Stimulated activated CD4-positive, alpha-beta T cell treated with anti-CD3 and anti-CD28 coated beads, Interleukin-1b, Interleukin-23, amount 100 ng/mL, for 1 hour (primary cell): ENCODE measurements at places on chromosomes 3 and 15.

DNA sequence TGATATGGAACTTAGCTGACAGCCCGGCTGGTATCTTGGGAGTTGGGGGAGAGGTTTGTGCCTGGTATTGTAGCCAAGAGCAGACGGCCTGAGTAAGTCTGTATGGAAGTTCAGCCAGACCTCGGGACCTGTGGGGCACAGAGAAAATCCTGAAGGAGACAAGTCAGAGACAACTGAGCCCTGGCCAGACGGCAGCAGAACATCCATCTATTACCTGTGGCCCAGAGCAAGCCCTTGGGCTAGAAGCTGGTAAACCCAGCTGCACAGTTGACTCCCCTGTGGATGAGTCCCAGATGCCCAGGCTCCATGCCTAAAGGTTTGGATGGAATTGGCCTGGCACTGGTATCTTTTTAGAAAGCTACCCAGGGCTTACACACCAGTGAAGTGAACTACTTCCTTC lies 70.4 kb upstream of the DLG1 start:
- DNase-seq, result no peak

DNA sequence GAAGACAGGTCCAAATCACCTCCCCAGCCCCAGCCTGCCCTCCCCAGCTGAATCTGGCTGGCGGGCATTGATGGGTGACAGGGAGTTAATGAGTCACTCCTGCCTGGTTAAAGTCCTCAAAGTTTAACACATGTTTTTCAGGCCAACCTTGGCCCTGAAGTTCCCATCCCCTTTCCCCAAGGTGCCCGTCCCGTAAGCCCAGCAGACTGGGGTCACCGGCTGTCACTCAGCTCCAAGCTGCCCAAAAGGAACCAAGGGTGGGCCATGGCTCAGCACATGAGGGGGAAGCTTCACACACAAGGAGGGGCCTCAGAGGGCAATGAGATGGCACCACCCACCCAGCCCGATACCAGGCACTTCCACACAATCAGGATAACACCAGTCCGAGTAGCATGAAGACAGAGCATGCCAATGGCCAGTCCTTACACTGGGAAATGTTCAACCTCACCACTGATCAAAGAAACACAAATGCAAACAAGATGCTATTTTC lies 10.2 kb upstream of the KLF15 start:
- no peak for DNase-seq

DNA sequence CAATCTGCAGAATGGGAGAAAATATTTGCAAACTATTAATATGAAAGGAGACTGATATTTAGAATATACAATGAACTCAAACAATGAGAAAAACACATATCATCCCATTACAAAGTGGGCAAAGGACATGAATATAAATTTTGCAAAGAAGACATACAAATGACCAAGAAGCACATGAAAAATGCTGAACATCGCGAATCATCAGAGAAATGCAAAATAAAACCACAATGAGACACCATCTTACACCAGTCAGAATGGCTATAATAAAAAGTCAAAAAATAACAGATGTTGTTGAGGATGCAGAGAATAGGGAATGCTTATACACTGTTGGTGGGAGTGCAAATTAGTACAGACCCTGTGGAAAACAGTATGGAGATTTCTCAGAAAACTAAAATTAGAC lies 83.6 kb downstream of the RAP2B start:
- DNase-seq, result no peak

DNA sequence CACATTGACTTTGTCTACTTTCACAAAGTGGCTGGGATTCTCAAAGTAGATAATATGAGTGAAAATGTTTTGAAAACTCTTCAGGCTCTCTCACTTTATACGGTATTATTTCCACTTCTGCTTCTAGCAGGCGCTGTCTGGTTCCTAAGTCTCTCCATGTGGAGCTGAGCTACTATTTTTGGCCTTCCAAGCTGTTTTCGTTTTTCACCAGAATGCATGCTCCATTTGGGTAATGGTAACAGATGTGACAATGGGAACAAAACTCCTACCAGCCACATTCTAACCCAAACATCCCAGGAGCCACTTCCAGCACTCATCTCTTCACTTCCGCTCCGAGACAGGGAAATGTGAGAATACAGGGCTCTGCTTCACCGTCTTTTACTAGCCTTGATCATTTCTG lies 586.7 kb downstream of the NTRK3 start:
- no peak for DNase-seq

DNA sequence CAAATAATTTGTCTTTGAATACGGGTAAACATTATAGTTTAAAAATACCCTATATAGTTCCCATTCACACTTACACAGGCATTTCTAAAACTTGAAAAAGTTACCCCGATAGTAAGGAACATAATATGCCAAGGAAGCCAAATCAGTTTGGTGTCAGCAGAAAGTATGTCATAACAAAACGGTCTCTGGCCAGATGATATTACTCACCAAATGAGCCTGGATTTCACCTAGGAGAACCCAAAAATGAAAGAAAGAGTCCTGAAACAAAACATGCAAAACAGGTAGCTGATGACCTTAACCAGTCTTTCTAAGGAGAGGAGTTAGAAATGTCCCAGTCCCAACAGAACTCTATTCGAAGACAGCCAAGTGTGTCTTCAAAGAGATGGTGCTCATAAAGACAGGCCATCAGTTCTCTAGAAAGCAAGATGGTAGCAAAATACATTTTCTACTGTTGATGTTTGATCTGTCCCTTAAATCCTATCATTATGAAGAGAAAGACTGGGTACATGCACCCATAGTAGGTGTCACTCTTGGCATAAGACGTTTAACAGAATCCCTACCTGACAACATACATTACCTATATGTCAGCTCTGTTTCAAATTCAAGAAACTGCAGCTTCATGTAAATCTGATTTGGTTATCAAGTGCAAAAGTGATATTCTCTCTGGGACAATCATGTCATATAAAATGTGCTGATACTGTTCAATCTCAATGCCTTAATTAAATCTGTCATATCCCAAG lies 942.5 kb downstream of the ROBO1 start:
- no peak for DNase-seq

GRCh38 chr15:37031198-37031597 lies 69.2 kb downstream of the MEIS2 start:
- no peak for DNase-seq

DNA sequence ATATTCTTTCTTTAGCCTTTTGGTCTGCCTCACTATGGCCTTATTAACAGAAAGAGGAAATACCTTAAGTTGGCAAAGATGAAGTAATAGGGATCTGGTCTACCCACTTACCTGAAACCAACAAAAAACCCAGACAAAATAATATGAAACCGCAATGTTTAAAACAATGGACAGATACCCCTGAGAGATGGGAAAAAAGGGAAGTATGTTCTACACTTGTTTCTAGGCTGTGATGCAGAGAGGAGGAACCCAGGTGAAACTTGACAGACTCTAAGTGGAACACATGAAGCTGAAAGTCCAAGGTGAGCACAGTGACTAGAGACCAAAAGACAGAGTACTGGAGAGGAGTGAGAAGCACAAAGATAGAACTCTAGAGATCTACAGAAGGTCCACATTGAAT lies 78.4 kb downstream of the NR2E3 start:
- DNase-seq, result no peak

- DNase-seq, result no peak
These were observed 27.1 kb downstream of the HES1 start for GRCh38 chr3:194162817-194163584.

DNA sequence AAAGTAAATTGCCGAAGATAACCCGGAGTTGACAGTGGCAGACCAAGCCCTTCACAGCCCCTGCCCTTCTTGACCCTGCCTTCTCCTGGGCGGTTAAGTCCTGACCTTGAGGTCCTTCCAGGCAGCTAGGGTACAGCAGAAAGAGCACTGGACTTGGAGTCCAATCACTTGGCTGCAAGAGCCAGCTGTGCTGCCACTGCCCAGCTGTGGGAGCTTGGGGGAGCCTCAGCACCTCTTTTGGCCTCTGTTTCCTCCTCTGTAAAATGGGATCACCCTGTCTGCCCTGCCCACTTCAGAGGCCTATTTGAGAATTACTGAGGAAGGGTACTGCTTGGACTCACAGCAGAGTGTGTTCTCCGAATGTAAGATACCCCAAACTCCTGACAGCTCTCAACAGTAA lies 66.2 kb upstream of the SMAD6 start:
- no peak for DNase-seq

GRCh38 chr3:16114429-16114828 lies 60.1 kb upstream of the GALNT15 start:
- DNase-seq, result no peak

DNA sequence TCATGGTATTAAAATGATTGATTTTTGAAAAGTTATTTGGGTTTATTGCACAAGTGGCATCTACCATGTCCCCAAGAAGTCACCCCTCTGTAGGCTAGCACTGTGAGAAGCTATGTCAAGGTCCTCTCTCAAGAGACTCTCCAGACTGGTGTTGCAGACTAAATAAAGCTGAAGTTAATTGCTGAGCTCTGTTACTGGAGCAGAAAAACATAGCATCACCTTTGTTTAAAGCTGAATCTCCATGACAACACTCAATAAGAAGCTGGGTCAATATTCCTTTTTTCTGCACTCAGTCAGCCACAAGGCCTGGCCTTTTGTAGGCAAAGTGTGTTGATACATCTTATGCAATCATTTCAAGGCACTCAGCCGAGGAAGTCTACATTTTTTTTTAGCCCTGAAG lies 806.6 kb upstream of the LMCD1 start:
- DNase-seq, result no peak

DNA sequence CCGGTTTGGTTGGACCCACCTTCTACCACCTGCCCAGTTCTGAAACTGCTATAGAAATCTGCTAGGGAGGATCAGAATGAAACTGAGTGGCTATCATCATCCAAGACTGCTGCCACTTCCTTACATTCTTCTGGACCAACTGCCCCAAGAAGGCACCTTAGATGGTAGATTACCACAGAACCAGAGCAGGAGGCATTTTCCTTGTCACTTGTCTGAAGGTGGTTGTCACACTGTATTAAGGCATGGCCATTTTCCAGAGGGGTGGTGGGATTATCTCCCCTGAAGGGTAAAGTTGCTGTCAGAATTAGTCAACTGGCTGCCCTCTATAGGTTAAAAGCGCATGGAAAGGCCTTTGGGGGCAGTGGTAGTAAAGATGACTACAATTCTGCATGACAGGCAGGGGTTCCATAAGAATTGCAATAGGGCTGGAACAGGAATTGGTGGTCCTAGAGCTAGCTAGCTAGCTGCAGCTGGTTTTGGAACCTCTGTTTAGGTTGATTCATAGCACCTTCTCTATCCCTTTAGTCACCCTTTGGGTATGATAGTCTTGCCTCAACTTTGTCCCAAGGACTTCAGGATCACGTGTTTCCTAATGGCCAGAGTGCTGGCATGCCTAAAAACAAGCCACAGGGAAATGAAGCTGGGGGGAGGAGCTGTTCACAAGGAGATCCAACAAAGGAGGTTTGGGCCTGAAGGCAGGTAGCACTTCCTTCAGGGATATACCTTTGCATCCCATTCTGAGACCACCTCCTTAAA lies 4.8 kb upstream of the CSPG5 start:
- no peak for DNase-seq

DNA sequence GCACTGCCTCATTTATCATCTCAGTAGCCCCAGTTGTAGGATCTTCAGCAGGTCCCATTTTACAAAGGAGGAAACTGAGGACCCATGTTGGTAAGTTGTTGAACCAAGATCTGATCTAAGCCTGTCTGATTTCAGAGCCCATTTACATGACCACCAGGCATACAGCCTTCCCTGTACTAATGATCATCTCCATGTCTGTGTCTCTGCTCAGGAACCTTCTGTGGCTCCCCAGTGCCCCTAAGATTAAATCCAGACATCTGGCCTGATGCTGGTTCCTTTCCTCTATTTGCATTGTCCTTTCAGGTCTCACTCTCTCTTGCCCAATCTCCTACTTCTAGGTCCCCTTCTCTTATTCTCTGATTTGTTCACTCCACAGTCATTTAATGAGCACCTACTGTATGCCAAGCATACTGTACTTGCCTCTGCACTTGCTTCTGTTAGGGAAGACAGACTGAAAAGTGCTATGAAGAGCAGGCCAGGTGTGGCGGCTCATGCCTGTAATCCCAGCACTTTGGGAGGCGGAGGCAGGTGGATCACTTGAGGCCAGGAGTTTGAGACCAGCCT lies 32.4 kb downstream of the ATP2B2 start:
- no peak for DNase-seq

- no peak for DNase-seq
These were observed 62.3 kb downstream of the CPNE4 start for GRCh38 chr3:131972550-131972949.

- DNase-seq, result no peak
These were observed 8.9 kb upstream of the SEMA5B start for GRCh38 chr3:123036352-123037014.

DNA sequence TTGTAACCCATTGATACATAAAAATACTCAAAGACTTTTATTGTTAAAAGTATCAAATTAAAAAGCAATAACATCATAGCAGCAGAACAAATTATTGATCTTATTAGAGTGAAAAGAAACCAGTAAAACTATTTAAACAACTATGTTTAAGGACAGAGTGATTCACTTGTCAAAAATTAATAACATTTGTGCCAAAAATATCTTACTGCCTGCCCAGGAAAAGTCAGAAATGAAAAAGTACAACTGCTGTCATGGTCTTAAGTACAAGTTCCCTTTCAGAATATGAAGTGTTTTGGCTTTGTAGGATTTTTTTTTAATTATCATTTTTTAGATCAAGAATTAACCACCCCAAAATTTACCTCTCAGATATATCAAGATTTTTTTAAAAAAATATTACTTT lies 3.4 kb downstream of the IFT57 start:
- no peak for DNase-seq

- DNase-seq, result no peak
These were observed at the start of gene SATB1 for GRCh38 chr3:18424729-18425640. TSS of gene SATB1 (minus strand) at chr3:18425339. CDS start at chr3:18420967, 4,372 bp downstream.

DNA sequence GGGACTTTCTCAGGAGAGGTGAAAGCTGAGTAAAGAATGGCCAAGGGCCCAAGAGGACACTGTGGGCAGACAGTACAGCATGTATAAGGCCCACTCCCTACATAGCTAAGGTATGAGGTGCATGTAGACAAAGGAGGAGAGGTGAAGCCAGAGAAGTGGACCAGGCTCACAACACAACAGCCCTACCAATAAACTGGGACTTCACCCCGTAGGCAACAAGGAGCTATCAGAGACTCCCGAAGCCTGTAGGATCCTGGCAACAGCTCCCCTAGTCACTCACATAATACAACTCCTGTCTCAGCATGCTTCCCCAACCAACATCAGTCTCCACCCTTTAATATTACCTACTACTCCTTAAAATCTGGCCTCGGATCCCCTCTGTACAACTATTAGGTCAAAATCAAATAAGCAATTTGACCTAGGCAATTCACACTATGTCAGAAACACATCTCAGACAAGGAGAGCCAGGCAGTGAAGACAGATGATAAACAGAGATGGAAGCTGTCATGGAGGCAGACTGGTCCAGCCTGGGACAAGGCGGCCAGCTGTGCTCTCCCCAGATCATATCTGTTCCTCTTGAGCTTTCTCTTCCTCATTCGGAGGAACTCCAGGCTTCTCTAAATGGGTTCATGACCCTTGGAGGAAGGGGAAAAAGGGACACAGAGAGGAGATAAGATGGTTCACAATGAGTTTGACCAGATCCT lies 1.4 kb downstream of the XXYLT1 start:
- no peak for DNase-seq

- no peak for DNase-seq
These were observed 70.7 kb downstream of the DCLK3 start for GRCh38 chr3:36693670-36694069.
